ENCODE measurements at places on chromosomes 16 and 17.

DNA sequence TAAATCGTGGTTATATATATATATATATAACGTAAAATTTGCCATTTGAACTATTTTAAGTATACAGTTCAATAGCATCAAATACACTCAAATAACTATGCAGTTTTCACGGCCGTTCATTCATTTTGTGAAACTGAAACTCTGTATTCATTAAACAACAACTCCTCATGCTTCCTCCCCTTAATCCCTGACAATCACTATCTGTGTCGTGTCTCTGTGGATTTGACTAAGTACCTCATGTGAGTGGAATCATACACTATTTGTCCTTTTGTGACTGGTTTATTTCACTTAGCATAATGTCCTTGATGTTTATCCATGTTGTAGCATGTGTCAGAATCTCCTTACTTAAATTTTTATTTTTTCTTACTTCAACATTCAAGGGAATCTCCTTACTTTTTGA lies 2.8 kb downstream of the CCL23 start:
- DNase-seq: no peak

DNA sequence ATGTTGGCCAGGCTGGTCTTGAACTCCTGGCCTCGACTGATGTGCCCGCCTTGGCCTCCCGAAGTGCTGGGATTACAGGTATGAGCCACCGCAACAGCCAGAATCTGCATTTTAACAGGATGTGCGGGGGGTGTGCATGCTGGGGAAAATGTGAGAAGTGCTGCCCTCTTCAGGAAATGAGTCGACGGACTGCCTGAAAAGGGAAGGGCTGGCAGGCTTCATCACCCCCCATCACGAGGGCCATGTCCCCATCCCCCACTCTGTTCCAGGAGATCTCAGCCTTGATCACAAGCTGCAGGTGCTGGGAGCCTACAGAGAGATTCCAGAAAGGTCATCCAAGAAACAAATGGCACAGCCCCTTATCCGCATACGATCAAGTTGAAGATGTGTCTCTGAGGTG lies 195.3 kb upstream of the RPL38 start:
- DNase-seq: peak; percentile 46

DNA sequence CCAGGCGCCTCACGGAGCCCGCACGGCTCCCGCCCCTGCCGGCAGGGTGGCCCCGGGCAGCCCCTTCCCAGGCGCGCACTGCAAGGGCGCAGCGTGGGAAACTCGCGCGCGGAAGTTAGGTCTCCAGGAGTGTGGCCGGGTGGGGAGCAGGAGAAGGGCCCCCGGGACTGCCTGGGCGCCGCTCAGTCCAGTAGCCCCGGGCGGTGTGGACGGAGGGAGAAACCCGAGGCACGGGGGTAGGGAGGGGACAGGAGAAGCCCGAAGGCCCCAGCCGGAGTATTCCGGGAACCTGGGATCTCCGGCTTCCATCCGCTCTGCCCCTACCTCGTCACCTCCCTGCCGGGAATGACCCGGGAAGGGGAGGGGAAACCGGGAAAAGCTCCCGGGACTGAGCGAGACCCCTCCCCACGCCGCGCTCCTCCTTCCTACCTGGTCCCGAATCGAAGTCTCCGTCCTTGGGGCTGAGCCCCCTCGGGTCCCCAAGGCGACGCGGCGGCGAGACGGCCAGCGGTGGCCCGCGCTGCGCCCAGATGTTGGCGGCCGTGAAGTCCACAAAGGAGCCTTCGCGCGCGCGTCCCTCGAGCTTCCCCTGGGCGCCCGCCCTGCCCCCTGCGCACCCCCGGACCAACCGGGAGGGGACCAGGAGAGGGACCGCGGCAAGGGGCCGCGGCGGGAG lies 418 bp downstream of the SOCS3 start:
- peak; percentile 50 for DNase-seq

DNA sequence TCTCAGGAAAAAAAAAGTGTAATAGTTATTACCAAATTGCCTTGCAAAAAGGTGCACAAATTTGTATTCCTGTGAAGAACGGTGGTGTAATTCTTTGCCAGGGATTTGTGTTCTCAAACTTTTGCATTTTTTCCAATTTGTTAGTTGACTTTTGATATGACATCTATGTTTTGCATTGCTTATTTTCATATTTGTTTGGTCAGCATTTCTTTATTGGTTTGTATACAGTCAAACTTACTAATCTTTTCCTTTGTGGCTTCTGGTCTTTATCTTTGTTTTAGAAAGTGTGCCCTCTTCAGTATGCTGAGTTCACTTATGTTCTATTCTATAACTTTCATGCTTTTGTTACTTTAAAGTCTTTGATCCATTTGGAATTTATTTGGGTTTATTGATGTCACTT lies 226.2 kb upstream of the ZFHX3 start:
- no peak for DNase-seq

GRCh38 chr17:61567045-61567802 lies 23.8 kb downstream of the NACA2 start:
- no peak for DNase-seq

DNA sequence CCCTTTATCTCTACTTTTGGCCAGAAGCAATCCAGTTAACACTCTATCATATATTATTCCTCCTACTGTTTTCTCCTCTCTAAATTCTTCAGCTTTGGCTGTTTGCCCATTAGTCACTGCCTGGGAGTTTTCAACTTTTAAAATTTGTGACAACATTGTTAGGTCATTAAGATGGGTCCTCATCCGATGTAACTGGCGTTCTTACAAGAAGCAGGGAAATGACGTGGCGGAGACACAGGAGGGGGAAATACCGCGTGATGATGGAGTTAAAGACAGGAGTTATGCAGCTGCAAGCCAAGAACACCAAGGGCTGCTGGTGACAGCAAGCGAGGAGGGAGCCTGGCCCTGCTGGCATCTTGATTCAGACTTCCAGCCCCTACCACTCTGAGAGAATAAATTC lies 34.8 kb upstream of the CPHXL start:
- no peak for DNase-seq

DNA sequence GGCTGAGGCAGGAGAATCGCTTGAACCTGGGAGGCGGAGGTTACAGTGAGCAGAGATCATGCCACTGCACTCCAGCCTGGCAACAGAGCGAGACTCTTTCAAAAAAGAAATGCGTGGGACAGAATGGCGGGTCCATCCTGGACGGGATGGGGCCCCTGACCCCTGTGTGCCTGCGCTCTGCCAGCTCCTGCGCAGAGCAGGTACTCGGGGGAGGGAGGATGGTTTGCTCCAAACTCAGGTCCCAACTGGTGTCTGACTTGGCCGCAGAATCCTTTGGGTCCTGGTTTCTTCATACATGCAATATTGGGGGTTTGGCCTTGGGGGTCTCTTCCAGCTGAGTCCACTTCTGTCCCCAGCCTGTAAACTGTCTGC lies 10.4 kb downstream of the CHMP6 start:
- DNase-seq: no peak

GRCh38 chr16:83721676-83722075 lies 86.1 kb upstream of the HSBP1 start:
- DNase-seq: no peak

- no peak for DNase-seq
These were observed 272.5 kb upstream of the TNRC6C start for GRCh38 chr17:77685881-77686486.

DNA sequence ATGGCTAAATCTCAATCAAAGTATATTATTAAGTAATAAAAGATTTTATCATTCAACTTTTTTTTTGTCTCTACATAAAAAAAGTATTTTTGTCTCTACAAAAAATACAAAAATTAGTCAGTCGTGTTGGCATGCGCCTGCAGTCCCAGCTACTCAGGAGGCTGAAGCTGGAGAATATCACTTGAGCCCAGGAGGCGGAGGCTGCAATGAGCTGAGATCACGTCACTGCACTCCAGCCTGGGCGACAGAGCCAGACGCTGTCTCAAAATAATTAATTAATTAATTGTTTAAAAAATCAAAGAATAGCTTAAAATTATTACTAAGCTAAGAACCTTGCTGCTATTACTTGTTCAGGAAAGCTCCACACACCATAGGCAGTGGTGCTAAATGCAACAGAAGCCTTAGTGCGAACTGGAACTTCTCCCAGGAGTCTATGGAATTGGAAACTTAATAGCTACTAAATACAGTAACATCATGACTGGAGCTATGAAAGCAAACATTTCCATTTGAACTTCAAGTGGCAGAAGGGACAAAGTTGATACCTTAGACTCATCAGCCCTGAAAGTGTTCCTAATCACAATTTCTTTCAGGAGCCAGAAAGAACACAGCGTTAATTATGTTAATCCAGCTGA lies 22.6 kb downstream of the ADCY9 start:
- DNase-seq: no peak

DNA sequence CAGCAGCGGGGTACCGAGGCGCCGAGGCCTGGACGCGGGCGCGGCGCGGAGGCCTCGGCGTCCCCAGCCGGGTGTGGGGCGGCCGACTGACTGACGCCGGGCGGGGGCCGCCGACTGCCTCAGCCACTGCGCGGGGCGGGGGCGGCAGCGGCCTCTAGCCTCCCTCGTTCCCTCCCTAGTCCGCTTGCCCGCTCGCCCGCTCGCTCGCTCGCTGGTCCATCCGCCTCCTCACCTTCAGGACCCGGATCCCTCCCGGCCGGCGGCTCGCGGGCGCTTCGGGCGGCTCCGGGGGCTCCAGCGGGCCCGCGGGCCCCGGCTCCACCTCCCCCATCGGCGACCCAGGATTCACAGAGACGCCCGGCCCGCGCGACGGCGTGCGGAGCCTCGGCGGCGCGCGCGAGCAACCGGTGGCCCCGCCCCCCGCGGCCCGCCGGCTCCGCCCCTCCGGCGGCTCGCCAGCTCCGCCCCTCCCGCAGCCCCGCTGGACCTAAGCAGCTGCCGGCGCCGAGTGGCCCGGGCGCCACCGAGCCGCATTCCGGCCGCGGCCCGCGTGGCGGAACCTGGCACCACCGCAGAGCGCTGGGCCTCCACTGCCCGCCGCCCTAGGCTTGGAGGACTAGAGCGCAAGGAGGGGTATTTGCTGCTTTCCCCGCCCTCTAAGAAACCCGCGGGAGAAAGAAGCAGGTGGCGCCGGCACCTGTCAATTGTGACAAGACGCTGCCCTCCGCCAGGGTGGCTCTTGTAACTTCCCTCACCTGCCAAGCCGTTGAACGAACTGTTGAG lies 773 bp downstream of the PHLPP2 start:
- peak; percentile 73 for DNase-seq

DNA sequence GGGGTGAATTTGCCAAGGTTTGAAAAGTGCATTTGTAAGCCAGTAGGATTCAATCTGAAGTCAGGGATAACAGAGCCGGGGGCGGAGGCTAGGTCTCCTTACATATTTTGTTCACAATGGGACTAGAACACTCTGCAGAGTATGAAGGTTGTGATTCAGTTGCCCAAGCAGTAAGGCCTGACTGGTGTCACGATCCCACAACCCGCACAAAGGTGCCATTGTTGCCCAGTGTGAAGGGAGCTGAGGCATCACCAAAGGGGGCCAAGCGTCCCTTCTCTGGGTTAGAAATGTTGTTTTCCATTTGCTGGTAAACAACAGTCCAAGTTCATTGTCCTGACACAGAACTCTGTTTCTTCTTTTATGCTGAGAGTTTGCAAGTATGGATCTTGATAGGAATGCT lies 471.8 kb downstream of the MAF start:
- DNase-seq: no peak

- no peak for DNase-seq
These were observed 139.8 kb upstream of the GSE1 start for GRCh38 chr16:85473323-85473722.

DNA sequence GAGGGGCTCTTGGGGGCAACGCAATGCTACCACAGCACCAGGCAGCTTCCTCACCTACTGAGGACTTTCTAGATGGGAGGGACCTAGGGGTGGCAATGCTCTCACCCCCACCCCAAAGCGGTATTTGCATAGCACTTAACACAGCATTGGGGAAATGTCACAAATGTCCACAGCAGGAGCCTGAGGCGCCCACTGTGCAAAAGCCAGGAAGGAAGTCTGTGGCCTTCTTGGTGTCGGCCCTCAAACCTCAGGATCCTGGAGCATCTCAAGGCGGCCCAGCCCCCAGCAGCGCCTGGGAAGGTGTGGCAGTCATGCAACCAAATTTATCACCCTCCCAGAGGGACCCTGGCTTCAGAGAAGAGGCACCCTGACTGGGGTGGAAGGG lies 45.3 kb downstream of the WNT3 start:
- no peak for DNase-seq

DNA sequence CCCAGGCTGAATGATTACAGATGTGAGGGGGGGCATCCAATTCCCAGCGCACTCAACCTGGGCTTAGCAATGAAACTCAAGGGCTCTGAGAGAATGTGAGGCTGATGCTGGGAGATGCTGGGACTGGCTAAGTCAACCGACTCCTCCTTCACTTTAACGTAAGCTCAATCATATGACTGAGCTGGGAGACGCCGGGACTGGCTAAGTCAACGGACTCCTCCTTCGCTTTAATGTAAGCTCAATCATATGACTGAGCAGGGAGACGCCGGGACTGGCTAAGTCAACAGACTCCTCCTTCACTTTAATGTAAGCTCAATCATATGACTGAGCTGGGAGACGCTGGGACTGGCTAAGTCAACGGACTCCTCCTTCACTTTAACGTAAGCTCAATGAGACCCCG lies 179.4 kb downstream of the VPS53 start:
- no peak for DNase-seq

DNA sequence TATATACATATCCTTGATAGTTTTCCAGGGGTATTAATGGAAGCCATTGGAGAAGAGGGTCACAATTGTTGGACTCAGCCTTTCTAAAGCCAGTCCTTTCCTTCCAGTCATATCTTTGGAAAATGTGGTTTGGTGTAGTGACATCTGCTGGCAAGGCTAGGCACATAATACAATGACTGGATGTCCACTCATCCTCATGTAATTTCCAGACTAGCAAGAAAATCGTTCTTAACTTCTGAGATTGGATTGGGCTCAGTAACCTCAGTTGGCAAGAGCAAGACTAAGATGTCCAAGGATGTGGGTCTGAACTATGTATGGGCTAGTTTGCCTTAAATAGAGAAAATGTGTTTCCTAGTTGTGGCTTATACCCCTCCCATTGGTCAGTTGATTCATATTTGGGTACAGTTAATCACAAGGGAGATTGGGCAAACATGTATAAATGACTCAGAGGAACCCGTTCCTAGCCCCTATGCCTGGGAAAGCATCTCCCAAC lies 8.7 kb upstream of the KAT7 start:
- no peak for DNase-seq

DNA sequence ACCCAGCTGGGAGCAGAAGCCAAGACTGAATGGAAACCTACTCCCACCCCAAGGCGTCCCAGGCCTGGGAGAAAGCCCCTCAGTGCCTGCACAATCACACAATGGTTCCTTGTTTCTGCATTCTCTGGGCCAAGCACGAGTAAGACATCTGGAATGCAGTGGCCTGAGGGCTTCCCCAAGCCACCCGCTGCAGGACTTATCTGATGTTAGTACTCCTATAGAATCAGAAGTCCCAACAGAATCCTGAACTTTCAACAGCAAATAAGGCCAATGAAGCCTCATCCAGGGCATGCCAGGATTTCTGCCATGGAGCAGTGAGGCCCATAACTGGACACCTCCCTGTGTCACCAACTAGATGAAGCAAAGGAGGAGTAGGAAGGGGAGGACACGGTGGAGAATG lies 28.6 kb downstream of the MYO18A start:
- DNase-seq: no peak

All from activated CD4-positive, alpha-beta T cell treated with anti-CD3 and anti-CD28 coated beads, Interleukin-2, amount 50 U/mL, for 48 hours (primary cell).